ENCODE measurements at places on chromosomes 7 and 10. TPM values are rescaled to one million over a fixed set of nuclear protein-coding genes. Genes with fewer than 3 reads are reported as not detected.
A peak's percentile ranks its signal among the peaks of the same experiment; 100 is the strongest.

GRCh38 chr7:46996972-46997371 lies 584.9 kb downstream of the TNS3 start:
- no peak for DNase-seq

GRCh38 chr7:39623732-39624441 lies 515 bp downstream of the RALA start:
- peak; percentile 38 for DNase-seq

The NPVF gene
- total RNA-seq, result not detected

DNA sequence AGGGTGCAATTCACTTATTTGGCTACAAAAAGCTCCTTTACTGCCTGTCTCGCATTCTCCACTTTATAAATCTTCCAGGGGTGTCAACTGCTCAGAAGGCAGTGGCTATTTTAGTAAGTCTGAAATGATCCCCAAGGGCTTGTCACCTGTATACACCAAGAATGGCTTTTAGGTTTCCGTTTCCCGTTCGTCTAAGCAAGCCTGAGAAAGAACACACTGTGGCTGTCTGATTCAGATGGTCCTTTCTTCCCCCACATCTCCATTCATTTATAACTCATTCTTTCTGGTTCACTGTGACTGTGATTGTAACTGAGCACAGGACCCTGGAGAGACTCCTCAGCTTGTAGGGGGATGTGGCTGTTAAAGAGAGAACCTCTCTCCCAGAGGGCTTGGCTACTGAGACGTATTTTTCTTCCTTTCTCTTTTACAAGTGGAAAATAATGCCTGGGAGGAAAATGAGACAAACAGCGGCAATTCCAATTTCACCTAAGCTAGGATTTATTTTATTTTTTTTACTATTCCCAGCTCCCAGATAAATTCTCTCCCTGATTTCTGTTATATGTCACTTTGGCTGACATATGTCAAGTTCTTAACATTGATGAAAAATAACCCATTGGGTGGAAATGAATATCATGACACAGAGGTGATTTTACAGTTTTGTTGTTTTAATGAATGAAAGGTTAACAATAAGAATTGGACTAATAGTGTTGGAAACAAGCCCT lies 129.3 kb downstream of the FAM107B start:
- DNase-seq, result no peak

DNA sequence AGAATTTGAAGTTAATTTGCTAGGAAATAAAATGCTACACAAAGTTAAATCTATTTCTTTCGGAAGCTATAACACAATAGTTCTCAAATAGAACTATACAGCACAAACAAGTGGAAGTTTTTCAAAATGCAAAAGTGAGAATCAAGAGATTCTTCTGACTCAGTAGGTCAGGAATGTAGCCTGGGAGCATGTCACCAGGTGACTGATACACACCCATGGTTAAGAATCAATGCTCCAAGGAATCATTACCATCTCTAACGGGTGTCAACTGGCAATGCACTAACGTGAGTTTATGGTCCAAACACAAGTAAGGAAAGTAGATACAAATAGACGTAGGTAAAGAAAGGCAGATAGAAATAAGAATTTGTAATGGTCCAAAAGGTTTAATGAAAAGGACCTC lies 170.5 kb downstream of the SRPK2 start:
- no peak for DNase-seq

- DNase-seq, result no peak
Observed at GRCh38 chr10:64394744-64395143, 873.5 kb downstream of the REEP3 start.

The TLX1 gene
- total RNA-seq, result 1.7 TPM

DNA sequence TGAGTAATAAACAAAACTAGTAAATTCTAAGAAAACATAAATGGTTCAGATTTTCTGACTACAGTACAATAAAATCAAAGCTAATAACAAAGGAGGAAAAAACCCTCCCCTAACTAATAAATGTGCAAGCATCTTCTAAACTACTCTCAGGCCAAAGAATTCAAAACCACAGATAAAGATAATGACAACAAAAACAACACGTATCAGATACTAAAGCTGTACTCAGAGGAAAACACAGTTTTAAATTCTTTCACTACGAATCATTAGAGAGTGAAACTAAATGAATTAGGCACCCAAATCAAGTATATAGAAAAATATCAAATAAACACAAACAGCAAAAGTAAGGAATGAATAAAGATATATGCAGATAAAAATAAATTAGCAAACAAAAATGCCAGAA lies 200.9 kb downstream of the TEX36 start:
- no peak for DNase-seq

DNA sequence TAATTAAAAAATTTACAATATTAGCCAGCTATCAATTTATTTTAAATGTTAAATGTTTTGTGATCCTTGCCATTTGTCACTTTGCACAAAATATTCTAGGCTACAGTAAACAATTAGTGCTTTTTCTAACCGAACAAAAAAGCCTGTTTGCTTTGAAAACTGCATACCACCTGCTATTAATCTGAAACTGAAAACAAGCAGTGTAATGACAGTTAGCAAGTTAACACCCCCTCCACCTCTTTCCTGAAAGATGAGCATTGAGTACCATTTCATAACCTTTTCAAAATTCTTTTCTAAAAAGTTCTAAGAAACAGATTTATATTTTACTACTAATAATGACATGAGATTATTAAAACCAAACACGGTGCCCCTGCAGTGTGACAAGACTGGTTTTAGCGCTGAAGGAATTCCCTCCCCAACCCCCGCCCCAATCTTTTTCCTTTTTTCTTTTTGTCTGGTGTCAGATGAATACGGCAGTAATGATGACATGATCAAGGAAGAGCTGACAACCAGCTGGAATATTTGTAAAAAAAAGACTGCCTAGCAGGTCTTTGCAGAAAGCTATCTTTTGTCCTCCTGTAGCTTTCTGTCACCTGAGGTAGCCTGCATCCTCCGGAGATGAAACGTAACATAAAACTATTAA lies 175.6 kb downstream of the CHCHD3 start:
- DNase-seq, result no peak

GRCh38 chr7:151197932-151198331 lies 10.9 kb upstream of the ASB10 start:
- no peak for DNase-seq

DNA sequence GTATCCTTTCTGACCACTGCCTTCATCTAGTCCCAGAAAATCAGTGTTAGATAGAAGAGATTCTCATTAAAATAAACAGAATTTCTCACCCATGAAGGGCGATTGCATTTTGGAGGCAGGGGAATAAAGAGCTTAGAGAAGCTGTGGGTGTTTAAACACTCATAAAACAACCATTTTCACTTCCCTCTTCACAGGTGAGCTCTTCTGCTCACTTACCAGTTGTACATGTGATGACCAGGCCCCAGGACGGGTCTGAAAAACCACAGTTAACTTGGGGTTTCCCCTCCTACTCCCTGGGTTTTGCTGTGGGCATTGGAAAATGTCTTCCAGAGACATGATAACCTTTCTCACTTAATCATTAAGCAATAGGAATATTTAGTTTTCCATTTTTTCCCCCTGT lies 411.6 kb upstream of the DPP6 start:
- no peak for DNase-seq

DNA sequence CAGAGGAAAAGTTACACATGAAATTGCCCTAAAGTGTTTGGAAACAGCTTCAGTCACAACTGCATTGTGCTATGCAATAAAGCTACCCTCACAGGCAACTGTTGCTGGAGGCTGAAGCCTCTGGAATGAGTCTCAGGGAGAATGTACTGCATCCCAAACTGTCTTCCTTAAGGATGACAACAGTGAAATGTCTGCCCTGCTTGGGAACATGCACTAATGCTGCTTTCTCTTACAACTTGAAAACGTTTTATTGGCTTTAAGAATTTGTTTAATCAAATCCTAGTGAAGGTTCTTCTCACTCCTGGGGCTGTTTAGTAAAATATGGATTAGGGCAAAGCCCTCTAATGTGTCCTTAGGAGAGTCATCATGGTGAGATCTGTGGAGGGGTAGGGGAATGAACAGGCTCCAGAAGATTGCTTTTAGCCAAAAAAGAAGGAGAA lies 215.4 kb downstream of the TWIST1 start:
- DNase-seq, result no peak

The KNDC1 gene
- total RNA-seq, result 13.3 TPM

The GFRA1 gene
- total RNA-seq, result 17.7 TPM

GRCh38 chr7:69177461-69177861 lies 420.8 kb upstream of the AUTS2 start:
- DNase-seq, result peak; percentile 60

The SPAG6 gene
- total RNA-seq, result 103 TPM

- DNase-seq, result no peak
Observed at GRCh38 chr10:2014541-2014940, 277.2 kb upstream of the ADARB2 start.

DNA sequence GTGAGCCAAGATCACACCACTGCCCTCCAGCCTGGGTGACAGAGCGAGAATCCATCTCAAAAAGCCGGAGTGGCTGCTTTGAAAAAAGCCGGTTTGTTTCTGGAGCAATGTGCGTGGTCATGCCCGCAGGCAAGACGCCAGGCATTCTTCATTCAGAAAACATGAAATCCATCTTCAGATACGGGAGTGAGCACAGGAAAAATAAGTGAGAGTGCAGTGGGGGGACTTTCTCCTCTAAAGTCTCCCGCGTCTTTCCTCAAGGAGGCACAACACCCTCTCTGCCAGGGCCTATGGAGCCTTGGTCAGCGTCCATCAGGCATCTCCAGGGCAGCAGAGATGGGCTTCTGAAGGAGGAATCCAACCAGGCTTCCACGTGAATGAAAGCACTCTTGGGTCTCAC lies 62.3 kb upstream of the DGKI start:
- no peak for DNase-seq

The MASTL gene
- total RNA-seq, result 16.0 TPM

DNA sequence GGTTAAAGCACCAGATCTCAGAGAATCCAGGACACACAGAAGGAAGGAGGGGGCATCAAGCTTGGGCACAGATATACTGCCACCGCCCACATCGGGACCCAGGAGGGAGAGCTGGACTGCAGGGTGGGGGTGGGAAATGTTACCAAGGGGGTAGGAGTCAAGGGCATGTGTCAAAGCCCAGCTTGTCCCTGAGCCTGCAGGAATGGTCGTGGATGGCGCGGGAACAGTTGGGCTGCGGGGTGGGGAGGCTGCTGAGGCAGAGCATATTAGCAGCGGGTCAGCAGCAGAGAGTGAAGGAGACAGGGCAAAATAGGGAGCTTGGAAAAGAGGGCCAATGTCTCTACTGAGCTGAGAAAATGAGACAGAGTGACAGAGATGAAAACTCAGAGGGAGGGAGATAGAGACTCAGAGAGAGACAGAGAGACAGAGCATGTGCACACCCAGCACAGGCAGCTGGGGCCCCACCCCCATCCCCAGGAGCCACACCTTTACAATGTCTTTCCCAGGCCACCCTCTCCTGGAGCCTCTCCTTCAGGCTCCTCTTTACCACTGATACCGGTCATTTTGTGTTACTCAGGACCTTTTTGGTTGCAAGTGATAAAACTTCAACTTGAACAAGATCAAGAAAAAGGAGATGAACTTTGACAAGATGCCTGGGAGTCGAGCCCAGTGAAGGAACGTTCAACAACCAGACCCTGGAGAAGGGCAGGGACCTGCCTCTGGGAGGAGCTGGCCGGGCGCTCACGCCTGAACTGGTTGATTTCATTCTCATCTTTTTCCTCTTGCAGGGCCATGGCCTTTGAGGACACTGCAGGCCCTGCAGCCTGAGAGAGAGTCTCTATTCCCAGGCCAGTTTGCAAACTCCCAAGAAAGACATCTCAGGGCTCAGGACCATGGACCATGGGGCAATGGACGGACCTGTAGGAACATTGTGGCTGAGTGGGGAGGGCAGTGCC lies 50.0 kb downstream of the AOC1 start:
- no peak for DNase-seq

The SLC25A40 gene
- 34.0 TPM for total RNA-seq

DNA sequence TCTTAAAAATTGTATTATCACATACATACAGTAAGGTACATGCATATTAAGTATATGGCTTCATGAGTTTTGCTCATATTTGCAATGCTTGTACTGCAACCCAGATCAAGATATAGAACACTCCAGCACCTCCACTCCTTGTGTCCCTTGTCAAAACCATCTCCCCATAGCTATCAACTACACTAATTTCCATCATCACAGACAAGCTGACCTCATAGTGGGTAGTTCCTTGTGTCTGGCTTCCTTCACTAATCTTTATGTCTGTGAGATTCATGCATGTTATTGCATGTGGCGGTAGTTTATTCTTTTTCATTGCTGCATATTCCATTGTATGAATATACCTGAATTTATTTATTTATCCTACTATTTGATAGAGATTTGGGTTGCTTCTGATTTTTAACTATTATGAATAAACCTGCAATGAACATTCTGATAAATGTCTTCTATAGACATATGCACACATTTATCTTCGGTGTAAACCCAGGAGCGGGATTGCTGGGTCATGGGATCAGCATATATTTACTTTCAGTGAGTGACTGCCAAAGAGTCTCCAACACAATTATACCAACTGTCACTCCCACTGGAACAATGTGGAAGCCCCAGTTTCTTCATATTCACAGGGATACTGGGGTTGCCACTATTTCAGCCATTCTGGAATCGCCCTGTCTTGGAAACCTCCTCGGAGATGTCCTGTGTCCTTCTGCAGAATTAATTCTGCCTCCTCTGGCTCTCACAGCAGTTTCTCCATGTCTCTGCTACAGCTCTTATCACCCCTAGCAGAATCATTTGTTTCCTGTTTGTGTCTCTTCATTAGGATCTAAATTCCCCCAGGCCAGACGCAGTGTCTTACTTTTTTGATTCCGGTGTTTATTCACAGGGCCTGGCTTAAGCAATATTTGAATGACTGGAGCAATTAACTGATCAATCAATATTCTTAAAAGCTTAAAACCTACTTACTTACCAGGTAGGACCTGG lies 14.7 kb upstream of the ADAM12 start:
- DNase-seq, result no peak

DNA sequence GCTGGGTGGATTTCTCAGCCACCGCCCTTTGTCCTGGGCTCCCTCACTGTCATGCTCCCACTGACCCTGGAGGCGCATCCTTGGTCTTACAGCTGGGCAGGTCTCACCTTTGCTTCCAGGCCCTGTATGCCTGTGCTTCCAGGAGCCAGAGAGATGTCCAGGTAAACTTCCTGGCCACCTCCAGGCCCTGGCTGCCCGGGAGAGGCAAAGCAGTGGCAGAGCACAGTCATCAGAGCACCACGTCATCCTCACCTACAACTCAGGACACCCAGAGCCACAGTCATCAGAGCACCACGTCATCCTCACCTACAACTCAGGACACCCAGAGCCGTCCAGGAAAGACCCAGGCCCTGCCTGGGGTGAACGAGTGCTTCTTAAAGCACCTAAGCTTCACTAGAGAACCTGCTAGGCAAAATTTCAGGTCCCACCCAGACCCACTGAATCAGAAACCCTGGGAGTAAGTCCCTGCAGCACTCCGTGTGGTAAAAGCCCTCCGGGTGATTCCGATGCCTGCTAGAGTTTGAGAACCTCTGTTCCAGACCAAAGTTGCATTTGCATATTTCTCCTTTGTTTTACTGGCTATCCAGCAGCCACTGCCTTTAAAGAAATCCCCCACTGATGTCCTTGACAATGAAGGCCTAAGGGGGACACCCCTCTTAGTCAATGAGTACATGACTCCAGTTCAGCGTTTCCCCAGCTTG lies 62.3 kb downstream of the DLG5 start:
- no peak for DNase-seq

- DNase-seq, result no peak
Observed at GRCh38 chr7:25382869-25383268, 154.6 kb upstream of the NPVF start.

Measured in testis (tissue), 5 donors.